Stimulated activated CD4-positive, alpha-beta T cell treated with anti-CD3 and anti-CD28 coated beads, Interleukin-1b, Interleukin-23, amount 100 ng/mL, for 1 hour (primary cell): ENCODE measurements at places on chromosomes 6 and 20.

GRCh38 chr20:54227751-54228150, 19.9 kb downstream of the PFDN4 start:
- DNase-seq, result no peak

- DNase-seq, result no peak
Measured at GRCh38 chr20:4781211-4781610, 59.5 kb downstream of the PRND start.

GRCh38 chr6:31098449-31098938, 13.9 kb downstream of the C6orf15 start:
- DNase-seq, result no peak

- DNase-seq, result no peak
Measured at GRCh38 chr6:134517868-134518267, 200.0 kb upstream of the SGK1 start.

DNA sequence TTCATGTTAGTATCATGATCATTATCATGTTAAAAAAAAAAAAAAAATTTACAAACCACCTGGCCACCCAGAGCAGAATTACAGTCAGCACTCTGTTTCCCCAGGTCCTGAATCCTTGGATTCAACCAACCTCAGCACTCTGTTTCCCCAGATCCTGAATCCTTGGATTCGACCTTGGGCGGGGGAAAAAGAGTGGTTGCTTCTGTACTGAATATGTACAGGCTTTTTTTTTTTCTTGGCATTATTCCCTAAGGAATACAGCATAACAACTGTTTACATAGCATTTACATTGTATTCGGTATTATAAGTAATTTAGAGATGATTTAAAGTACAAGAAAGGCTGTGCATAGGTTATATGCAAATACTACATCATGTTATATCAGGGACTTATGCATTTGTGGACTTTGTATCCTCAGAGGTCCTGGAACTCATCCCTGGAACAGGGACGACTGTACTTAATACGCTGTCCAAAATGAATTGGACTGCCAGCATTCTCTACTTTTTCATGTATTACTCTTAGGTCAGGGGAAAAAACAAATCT, 31.2 kb downstream of the GCNT2 start:
- no peak for DNase-seq

DNA sequence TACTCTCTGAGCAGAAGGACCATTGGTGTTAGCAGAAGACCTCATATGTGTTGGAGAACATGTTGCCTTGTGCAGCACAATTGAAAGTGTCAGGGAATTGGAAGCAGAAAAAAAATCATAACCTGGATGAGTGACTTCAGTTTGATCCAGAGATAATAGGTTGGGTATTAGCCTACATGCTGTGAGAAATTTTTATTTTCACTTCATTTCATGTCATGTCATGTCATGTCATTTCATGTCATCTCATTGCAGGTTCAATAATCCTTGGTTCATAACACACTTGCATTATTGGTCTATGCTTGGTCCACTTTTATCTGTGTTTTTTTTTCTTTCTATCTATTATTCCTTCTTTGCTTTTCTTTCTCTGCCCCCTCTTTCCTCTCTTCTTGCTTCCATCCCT, 34.3 kb downstream of the AKAP7 start:
- no peak for DNase-seq

DNA sequence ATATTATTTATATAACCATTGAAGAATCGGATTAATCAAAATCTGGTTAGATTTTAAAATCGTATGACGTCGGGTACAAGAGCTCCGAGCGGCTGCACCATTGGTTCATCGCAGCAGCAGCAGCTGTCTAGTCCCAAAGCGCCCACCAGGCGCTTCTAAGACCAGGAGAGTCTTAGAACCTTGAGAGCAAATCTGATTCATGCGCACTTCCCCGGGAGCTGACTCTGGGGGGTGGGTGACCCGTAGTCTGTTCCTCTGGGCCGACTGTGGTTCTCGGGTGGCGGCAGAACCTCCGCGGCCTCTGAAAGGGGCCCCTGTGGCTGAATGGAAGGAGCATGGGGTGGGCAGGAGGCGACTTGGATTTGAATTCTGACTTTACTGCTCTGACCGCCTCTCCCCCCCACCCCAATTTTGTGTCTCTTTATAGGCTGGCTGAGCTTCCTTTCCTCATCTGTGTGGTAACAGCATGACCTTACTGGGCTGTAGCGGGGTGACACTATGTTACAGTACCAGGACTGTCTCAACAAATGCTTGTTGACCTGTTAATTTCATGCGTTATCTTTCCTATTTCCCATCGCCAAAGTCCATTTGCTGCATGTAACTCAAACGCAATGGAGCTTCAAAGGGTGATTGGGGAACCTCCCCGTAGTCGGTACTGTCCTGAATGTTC, 119.7 kb downstream of the RTN4IP1 start:
- no peak for DNase-seq

- DNase-seq, result no peak
Measured at GRCh38 chr20:9211016-9211760, 142.3 kb downstream of the PLCB4 start.

DNA sequence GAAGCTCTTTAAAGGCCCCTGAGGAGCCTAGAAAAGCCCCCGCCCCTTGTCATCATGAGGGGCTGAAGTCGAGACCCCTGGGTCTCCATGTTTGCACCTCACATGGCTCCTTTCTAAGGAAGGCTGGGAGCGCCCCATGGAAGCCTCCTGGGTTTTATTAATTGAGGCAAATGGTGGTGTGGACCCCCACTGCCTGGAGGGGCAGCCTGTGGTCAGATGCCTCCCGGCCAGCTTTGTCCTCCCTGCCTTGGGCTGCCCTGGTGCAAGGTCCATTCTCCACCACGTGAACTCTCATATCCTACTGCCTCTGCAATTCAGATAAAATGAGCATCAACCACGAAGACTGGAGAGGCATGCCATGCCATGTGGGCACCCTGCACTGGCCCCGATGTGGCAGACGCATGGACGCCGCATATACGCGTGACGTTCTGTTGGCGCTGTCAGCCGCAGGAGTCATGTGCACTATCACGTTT, 295.5 kb downstream of the TAF4 start:
- no peak for DNase-seq

DNA sequence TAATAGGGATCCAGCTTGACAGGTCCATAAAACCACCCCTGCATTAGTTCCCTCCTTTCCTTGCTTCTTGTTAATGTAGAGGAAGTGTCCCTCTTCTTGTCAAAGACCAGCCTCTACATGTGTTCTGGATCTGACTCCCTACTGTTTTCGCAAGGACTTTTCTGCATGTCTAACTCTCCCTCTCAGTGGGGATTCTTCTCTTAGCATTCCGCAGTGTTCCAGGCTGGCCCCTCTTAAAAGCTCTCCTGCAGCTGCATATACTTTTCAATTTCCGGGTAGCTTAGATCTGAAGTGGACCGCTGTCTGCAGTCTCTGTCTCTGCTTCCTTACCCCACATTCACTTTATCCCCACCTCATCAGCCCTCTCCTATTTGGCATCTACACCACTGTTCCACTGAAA, 96.1 kb upstream of the MAN1A1 start:
- no peak for DNase-seq

DNA sequence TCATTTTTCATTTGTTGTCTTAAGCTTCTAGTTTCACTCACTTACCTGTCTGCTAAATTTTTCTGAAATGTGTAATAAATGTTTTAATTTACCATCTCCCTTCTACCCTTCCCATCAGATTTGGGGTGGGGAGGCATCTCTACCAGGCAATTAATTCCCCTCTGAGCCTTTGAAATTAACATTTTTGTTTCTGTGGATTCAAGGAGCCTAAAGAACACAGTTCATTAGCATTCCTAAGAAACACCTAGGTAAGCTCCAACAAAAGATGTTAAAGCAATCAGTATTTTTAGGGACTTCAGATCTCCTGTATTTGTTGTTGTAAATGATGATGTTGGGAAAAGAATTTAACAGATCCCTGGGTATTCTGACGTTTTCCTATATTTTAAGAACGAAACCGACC, 6.6 kb downstream of the TOP1 start:
- DNase-seq, result no peak

DNA sequence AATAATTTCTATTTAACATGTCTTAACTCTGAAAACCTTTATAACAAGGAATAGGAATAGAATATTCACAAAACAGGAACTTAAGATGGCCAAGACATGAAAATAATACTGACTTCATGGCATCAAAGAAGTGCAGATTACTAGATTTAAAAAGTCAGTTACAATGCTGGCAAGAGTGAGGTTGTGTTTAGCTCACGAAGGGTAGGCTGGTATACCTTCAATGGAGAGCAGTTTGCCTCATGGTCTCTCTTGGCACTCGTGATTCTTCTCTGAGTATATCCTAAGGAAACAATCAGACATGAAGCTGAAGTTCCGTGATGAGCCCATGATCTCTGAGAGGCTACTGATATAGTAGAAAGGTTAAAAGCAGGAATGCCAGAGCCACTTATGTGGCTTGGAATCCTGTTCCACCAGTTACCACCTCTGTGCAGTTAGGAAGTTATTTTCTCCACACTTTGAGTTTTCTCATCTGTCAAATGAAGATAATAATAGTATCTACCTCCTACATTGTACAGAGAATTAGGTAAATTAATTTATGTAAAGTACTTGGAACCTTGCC, 7.2 kb downstream of the NCOA7 start:
- DNase-seq, result no peak

- no peak for DNase-seq
Measured at GRCh38 chr6:36127462-36128016, 2.8 kb upstream of the MAPK13 start.

- DNase-seq, result no peak
Measured at GRCh38 chr20:46951840-46952497, 57.3 kb downstream of the EYA2 start.

- DNase-seq, result no peak
Measured at GRCh38 chr6:14932485-14933182, 313.2 kb upstream of the JARID2 start.

GRCh38 chr20:55790178-55790577, 215.1 kb downstream of the CBLN4 start:
- no peak for DNase-seq

DNA sequence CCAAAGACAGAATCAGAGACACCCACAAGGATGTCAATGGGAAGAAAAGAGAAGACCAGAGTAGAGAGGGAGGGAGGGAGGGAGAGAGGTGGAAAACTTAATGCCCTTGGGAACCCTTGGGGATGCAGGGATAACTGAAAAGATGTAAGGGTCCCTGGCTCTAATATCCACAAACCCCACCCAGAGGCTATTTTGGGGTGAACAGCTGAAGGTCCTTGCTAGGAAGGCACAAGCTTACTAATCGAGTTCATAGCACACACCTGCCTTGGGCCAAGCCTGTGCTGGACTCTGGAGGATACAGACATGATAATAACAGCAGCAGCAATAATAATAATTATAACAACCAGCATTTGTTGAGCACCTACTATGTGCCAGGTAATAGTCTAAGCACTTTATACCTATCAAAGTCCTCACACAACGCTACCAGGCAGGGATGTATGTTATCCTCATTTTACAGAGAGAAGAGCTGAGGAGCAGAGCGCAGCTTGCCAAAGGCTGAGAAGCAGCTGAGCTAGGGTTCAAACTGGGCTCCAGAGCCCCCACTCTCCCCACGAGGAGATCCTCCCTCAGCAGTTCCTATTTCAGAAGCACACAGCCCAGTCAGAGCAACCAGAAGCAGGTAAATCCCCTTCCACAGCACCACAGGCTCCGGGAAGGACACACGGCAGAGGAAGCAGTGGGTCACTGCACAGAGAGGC, 174.2 kb downstream of the ANKRD60 start:
- no peak for DNase-seq

- DNase-seq, result no peak
Measured at GRCh38 chr20:19916531-19917485, 100.4 kb upstream of the NAA20 start.

GRCh38 chr6:15017261-15017660, 228.6 kb upstream of the JARID2 start:
- no peak for DNase-seq

DNA sequence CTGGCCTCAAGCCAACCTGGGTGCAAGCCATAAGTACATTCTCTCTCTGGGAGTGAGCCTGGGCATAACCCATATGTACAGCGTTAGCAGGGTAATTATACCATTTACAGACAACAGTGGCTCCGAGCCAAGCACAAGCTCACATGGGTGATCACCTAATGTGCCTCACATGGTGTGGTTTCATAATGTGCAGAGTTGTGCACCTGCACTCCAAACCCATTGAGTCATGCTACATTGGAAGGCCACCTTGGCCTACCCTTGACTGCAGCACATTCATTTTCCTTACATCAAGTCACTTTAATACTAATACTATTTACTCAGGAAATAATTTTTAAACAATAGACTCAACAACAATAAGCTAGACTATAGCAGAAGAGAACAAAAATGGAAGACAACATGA, 194.5 kb upstream of the PLN start:
- DNase-seq, result no peak

DNA sequence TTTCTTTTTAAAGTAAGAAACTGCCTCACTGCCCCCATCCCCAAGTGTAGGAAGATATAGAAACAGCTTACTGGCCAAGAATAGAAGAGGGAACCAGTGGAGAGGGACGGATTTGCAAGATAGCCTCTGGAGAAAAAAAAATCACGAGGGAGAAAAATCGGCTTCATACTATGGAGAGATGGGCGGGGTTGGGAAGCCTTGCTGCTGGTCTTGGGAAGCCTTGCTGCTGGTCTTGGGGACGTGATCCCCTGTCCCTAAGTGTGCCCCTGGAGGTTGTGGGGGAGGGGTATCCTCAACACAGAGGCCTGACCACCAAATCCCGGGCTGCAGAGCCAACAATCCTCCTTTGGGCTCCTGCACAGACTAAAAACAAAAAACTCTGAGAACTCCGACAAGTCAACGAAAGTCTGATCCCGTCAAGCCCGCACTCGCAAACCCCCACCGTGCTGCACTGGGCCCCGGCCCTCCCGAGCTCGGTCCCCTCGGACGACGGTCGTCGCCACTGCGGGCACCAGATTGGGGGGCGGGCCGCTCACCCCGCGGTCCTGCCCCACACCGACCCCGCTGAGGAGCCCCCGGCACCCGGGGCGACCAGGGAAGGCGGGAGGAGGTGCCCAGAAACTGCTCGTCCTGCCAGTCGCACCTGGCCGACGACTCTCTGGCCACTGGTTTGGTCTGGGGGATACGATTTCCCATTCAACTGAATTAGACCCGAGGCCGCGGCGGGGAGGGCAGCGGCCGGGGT, 750 bp downstream of the MAP7 start:
- no peak for DNase-seq

- no peak for DNase-seq
Measured at GRCh38 chr6:84652356-84653026, 111.9 kb downstream of the TBX18 start.
